ENCODE measurements at places on chromosomes 4 and X.

GRCh38 chrX:56564921-56565840 lies 1.8 kb downstream of the UBQLN2 start:
- peak; percentile 23 for DNase-seq

DNA sequence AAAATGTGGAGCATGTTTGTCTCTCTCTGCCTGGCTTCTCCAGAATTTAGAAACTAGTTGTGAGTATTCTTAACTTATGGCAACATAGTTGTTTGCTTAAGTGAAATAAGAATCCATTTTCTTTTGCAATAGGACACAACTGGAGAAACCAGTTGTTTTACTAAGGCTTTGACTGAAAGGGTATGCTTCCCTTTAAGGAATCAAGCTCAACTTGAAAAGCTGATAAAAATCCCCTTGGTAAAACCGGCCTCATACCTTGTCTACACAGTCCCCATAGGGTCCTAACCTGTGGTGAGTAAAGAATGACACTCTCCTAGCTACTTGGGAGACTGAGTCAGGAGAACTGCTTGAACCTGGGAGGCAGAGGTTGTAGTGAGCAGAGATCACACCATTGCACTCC lies 139.8 kb downstream of the NR3C2 start:
- no peak for DNase-seq

DNA sequence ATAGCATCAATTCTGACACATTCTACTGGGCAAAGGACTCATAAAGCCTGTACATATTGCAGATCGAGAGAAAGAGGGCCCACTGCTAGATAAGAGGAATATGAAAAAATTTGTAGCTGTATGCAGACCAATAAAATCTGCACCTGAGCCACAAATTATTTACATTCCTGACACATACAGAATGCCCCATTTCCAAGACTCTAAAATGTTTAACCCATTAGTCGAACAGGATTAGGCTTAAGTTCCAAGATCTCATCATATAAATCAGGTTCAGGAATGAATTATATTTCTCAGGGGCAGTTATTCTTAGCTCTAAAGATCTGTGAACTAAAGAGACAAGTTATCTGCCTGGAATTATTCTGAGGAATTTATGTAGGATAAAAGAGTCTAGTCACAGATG lies 1615.8 kb downstream of the ARAP2 start:
- DNase-seq: no peak

GRCh38 chr4:120071192-120071795 lies 4.6 kb upstream of the MAD2L1 start:
- DNase-seq: peak; percentile 55

DNA sequence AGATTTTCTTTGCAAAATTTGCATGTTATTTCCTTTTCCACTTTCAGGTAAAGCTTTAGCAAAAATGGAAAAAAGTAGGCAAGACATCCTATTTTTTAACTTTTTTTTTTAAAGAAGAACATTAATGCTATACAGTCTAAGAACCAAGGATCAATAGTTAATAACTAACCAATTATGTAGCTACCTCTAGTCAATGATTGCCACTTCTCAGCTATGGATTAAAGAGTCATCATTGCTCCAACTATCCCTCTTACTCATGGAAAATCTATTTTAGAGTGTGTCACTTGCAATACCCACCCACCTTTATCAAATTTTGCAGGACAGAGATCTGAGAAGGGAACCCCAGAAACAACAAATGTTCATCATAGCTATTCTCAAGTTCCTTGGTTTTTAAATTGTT lies 223.1 kb downstream of the ANK2 start:
- no peak for DNase-seq

DNA sequence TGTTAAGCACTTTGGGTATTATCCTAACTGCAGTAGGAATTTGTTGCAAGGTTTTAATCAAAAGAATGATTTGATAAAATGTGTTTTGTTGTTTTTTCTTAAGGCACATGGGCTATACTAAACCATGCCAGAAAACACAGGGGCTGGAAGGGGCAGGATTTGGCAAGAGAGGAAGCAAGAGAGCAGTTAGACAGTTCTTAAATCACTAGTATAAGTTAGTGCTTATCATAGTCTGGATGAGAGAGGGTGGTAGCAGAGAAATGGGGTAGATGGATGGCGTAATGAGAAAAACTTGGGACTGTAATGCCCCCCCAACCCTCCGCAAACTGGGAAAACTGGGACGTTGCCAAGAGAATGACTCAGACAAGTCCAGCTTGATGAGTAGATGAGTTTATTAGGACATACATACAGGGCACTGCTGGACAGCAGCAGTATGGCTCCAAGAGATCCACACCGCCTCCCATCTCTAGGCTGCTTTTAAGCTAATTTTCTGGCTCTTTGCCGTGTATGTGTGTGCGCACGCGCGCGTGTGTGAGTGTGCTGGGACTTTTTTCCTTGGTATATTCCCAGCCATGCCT lies 151.5 kb downstream of the PDLIM5 start:
- no peak for DNase-seq

DNA sequence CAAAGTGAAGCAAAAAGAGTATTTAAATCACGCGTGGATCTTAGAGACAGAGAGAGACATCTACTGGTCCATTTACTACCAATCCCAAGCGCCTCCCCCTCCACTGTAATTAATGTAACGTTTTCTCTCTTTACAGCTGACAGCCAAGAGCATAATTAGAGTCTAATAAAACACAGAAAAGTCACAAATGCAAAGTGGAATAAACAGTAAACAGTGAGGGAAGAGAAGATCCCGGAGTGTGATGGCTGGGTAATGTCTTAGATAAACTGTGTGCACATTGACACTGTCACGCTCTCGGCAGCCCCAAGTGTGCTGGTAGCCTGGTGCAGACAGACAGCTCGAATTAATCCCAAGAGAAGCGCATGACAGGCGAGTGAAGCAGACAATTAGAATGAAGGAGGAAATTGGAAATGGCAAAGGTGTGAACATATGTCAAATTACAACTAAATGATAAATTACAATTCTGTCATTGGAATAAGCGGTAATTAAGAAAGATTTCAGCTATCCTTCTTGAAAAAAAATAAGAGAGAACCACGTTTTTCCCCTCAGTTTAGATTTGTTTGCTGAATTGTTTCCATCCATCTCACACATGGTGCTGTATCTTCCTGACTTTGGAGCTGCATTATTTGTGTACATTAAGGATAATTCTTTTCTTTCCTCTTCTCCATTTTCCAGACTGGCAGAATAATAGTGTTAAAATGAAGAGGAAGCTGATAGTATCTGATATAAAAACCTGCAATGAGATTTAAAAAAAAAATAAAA lies 100.1 kb downstream of the CXXC4 start:
- no peak for DNase-seq

DNA sequence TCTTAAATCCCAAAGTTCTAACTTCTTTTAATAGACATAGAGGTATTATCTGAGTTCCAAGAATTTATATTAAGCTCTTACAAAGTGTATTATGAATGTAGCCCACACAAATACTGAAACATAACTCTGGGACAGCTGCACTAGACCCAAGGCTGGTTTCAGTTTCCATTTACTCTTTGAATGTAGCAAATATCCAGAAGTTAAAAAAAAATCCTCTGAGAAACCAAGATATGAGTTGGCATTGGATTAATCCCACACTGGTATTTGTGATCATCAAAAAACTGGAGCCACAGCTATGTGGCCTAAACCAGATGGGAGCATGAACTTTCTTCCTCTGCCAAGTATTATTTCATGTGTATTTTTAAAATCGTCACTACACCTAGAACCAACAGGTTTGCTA lies 23.6 kb upstream of the SMPX start:
- no peak for DNase-seq

- DNase-seq: no peak
These were observed 8.0 kb downstream of the SLC9A7 start for GRCh38 chrX:46750889-46751288.

GRCh38 chr4:76703676-76704075 lies 194.3 kb downstream of the SOWAHB start:
- DNase-seq: no peak

DNA sequence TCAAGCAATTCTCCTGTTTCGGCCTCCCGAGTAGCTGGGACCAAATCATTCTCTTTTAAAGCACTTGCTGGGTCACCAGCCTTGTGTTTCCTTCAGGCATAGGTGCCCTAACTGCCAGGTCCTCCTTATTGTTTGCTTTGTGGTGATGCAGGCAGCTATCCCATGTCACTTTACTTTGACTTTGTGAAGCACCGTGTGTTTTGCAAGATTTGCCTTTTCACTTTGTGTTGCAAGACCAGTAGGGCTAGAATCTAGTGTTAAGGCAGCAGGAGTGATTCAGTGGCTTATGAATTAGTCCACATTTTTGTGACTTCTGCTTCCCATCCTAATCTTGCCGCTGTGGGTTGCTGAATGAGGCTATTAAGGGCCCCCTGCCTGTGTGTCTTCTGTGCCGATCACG lies 20.2 kb downstream of the SYAP1 start:
- no peak for DNase-seq

DNA sequence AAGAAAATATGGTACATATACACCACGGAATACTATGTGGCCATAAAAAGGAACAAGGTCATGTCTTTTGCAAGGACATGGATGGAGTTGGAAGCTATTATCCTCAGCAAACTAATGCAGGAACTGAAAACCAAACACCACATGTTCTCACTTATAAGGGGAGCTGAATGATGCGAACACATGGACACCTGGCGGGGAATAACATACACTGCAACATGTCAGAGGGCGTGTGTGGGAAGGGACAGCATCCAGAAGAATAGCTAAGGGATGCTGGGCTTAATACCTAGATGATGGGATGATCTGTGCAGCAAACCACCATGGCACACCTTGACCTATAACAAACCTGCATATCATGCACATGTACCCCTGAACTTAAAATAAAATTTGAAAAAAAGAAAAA lies 19.5 kb upstream of the CNKSR2 start:
- no peak for DNase-seq

- no peak for DNase-seq
These were observed 301.8 kb upstream of the CTSO start for GRCh38 chr4:156255230-156256007.

- peak; percentile 20 for DNase-seq
These were observed 14.0 kb downstream of the TMEM154 start for GRCh38 chr4:152665691-152666395.

DNA sequence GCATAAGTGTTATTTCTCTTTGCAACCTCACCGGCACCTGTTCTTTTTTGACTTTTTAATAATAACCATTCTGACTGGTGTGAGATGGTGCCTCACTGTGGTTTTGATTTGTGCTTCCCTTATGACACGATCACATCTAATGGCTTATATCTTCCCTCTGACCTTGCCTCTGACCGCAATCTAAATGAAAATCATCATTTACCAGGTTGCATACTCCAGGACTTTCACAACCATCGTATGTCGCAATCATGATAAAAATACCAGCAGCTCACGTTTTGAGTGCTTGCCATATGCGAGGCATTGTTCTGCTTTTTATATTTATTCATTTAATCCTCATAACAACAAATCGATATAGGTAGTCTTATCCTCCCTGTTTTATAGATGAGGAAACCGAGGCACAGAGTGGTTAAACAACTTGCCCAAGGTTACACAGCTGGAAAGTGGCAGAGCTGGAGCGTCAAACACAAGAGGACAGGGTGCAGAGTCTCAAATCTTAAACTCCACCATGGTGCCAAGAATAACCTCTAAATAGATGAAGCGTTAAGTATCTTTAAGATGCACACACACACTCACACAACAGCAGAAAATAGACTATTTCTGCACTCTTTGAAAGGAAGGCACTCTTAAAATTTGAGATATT lies 102.2 kb downstream of the SEL1L3 start:
- no peak for DNase-seq

DNA sequence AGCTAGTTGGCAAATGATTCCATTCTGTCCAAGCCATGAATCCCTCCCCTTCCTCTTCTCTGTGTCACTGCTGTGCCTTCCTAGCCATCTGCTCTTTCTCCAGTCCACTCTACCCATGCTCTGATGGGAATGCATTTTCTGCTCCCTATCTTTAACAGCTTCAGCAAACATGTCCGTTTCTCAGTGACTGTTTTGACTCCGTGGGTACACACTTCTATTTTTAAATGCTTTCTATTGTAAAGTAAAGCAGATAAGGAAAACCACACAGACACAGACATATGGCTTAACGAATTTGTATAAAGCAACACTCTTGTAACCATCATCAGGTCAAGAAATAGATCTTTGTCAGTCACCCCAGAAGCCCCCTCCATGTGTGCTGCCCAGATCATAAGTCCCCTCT lies 72.4 kb upstream of the KLHL13 start:
- DNase-seq: no peak

DNA sequence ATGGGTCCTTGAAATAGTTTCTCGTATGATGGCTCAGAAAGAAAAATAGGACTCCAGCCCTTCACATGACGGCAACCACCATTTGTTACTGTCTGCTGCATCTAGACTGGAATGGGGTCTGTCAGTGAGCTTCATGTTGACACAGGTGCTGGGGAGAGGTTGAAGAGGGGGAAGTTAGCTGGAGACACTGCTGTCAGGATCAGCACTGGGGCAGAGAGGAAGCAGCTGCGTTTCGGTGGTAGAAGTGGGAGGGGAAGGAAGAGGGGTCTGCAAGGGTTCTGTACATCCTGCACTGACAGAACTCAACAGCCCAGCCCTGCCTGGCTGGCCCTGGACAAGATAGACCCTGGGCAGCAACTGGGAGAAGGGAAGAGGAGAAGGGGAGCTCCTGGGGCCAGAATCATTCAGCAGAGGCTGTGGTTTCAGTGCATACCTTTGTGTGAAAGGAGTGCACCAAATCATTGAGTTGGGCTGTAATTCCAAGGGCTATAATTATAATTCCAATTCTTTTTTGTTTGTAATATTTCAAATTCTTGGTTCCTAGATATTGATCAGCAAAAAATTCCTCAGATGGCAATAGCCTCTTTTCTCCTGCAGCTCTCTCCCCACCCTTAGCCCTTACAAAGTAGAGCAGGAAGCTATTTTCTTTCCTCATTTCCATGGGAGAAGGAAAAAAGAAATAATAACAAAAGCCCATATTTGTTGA lies 119.4 kb upstream of the C1GALT1C1 start:
- peak; percentile 72 for DNase-seq

GRCh38 chr4:74120086-74120485 lies 21.1 kb upstream of the CXCL2 start:
- DNase-seq: no peak

- no peak for DNase-seq
These were observed 124.9 kb downstream of the IRF2 start for GRCh38 chr4:184349283-184350039.

DNA sequence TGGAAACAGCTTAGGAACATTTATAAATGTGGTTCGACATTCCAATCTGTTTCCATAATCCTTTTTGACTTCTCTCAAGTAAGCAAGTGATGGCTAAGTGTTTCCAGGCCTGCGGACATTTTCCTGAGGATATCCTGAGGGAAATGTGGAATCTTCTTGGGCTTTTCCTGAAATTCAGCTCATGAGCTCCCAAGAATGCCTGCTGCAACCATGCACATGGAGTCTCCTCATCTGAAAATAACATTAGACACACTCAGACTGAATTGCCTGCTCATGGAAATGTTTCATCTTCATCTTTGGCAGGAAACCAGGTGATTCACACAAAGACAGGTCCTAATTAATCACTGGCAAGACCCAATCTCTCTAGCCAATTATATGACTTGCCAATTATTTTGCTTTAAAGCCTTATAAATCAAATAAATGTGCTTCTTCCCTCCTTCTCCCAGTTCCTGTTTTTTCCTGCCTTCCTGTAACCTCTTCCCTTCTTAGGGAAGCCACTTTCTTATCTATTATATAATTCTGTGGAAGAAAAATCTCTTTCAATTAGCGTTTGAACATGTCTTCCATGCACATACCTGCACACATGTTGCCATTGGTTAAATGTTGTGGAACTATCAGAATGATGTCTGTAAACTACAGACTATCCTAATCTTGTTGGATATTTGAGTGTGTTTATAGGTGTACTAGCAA lies 104.6 kb upstream of the MXRA5 start:
- no peak for DNase-seq

Measured in RPMI8226 (cell line).